ENCODE measurements at places on chromosomes 2 and 18.

GRCh38 chr18:48860269-48861180 lies 90.2 kb downstream of the SMAD7 start:
- peak; percentile 11 for DNase-seq

GRCh38 chr18:12645751-12646203 lies 12.1 kb downstream of the SPIRE1 start:
- DNase-seq = no peak

DNA sequence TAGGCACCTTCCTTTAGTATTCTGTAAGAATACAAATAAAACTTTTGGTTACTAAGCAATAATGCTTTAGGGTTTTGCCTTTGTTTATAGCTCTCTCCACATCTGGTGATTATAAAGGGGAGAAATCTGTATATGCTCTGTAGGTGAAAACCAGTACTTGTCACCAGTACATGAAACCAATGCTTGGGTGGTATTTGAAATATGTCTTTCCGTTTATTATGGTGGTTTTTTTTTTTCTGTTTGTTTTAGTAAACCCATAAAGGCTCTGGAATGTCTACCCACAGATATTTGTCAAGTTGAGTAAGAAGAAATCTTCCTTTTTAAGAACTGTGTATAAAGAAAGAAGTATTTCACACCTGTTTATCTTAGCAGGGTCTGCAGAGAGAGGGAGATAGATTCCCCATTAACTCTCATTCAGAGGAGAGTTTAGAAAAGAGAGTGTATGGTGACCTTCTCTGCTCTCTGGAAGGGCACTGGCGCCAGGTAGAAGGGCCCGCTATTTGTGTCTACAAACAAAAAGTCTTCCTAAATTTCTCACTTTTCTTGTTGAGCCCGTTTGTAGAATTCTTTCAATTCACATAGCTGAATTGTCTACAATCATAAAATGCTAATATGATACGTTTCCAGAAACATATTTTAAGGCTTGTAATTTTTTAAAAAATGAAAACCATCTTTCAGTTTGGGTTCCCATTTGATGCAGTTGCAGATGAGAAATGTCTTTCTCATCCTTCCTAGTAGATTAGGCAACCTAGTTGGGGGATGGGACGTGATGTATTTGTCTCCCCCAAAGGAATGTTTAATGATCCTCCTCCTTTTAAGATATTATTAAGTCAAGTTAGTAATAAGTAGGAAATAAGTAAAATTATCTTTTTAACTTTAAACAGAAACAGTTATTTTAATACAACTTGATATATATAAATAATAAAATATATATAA lies 33.9 kb downstream of the MAP3K20 start:
- no peak for DNase-seq

- no peak for DNase-seq
Observed at GRCh38 chr2:235950473-235950809, 217.7 kb downstream of the GBX2 start.

DNA sequence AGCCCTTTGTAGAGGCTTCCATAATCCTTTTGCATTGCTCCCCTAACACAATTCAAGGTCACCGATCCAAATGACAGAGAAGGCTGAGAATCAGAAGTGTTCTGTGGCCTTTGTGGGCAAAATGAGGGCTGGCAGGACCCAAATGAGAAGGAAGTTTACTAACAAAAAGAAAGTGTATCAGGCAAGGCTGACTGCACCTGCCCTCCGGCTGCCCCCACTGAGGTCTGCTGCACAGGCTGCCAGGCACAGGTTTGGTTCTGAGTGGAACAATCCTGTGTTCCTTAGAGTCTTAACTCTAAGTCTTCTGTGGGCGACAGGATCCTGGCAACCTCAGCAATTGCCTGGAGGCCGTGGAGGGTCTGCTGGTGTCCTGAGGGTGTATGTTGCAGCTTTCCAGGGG lies 568.5 kb downstream of the CMPK2 start:
- DNase-seq = no peak

DNA sequence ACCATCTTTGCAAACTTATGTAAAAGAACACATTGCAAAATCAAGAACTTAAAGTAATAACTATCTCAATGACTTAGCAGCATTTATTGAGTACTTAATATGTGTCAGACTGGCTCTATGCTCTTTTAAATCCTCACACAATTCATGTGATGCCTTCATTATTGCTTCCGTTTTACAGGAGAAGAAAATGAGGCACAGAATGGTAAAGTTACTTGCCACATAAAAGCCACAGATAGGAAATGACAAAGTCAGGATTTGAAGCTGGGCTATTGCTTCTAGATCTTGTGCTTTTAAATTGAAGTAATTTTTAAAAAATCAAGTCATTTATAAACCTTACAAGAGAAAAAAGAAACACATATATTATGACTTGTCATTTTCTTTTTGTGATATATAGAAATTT lies 174.2 kb downstream of the WDR7 start:
- no peak for DNase-seq

GRCh38 chr2:134305109-134305491 lies 51.2 kb downstream of the MGAT5 start:
- DNase-seq = no peak

- no peak for DNase-seq
Observed at GRCh38 chr2:55914786-55915185, 8.8 kb downstream of the EFEMP1 start.

- DNase-seq = no peak
Observed at GRCh38 chr2:2901384-2902345, 476.0 kb downstream of the EIPR1 start.

DNA sequence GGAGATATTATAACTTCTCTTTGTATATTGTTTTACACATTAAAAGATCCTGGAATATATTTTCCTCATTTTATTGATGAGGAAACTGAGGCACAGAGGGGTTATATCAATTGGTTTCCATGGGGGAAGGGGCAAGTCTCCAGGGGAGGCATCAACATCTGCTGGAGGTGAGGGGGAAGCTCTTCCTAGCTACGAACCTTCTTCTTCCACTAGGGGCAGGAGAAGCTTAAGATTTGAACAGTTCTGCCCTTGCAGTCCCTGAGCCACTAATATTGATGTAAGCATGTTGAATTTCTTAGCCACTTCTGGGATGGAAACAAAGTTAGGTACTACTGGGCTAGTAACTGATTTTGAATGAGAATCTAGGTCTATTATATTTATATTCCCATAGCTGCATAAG lies 140.1 kb upstream of the AQP4 start:
- no peak for DNase-seq

GRCh38 chr2:53600815-53601214 lies 166.8 kb upstream of the CHAC2 start:
- no peak for DNase-seq

DNA sequence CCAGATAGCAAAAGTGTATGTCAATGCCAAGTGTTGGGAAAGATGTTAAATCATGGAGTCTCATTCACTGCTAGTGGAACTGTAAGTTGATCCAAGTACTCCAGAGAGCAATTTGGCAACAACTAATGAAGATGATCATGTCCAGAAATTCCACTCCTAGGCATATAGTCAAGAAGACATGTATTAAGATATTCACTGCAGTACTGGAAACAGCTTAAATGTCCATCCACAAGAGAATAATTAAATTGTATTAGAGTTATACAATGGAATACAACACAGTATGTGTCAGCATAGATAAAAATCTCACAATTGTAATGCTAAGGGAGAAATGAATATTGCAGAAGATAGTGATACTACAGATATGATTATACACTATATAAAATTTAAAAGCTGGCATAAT lies 15.2 kb upstream of the LBH start:
- DNase-seq = no peak

GRCh38 chr2:108918941-108919341 lies 70.1 kb downstream of the EDAR start:
- DNase-seq = no peak

DNA sequence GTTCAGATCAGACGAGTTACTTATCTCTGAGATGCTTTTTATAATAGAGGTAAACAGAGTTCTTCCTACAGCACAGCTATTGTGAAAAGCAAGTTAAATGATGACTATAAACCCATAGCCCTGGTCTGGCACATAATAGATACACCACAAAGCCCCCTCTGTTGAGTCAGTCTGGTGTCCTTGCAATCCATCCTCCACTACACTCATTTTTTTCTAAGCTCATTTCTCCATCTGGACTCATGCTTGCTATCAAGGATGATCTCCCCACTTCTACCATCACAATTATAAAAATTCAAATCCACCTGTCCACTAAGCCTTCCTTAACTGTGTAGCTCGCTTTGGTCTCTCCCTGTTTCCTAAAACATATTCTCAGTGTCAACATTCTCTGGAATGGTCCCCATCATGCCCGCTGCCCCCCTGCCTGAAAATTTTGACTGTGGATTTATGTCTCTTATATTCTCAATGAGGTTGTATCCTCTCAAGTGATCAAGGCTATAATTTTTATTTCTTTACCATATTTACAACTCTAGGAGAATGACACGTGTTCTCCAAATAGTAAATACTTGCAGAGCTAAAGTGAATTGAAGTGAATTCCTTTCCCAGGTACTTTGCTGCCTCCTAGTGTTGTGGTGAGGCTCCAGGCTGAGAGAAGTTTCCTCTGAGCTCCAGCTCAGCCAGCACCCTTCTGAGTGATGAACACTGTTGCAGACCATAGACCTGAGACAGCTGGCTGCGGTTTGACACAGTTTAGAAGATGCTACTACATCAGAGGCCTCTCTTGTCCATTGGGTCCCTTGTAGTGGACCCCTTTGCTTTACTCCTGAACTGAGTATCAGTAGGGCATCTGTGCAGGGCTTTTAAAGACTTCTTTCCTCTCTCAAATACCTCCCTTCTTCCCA lies 108.7 kb downstream of the DPP10 start:
- peak; percentile 86 for DNase-seq

DNA sequence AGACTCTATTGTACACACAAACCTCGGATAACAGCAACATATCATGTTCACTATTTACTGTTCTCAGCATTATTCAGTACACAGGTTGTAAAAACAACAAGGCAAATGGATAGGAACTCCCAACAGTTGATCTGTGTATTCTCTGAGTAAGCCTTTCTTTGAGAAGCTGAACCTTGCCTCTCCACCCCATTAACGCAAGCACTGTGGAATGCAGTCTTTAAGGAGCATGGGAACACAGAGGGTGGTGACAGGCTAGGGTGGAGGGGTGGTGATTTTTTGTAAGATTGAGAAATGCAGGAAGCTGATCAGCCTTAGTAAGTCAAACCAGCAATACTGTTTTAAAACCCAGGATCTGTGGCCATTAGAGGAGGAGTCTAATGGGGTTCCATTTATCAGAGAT lies 19.6 kb upstream of the SERPINB11 start:
- DNase-seq = no peak

DNA sequence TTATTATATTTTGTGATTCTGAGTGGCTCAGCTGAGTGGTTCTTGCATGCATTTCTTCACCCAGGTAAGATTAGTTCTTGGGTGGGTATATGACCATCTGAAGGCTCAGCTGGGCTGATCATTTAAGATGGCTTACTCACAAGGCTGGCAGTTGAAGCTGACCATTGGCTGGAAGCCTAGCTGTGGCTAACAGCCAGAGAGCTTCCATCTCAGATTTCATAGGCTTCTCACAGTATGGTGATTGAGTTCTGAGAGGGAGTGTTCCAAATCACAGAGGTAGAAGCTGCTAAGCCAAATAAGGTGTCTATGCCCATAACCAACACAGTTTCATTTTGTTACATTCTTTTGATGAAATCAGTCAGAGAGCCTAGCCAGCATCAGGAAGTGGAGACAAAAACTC lies 117.4 kb upstream of the RPRM start:
- DNase-seq = no peak

DNA sequence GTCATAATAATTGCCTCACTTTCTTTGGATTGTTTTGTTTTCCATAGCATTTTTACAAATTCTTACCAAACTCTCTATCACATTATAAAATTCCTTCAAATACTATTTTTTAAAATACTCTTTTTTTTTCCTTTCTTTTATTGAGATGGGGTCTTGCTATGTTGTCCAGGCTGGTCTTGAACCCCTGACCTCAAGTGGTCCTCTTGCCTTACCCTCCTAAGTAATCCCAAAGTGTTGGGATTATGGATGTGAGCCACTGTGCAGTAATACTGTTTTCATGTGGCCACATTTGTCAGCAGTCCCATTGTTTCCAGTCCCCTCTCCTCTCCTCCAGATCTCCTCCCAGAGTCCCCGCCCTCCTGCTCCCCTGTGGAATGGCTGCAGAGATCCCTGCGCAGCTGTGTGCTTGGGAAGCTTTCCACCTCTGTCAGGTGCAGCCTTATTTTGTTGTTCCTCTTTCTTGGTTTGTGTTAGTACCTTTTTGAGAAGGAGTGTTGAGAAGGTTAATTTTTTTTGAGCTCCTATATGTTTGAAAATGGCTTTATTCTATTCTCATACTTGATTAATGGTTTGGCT lies 227.3 kb downstream of the LOXHD1 start:
- no peak for DNase-seq

- no peak for DNase-seq
Observed at GRCh38 chr18:54983041-54983686, 23.9 kb upstream of the CCDC68 start.

DNA sequence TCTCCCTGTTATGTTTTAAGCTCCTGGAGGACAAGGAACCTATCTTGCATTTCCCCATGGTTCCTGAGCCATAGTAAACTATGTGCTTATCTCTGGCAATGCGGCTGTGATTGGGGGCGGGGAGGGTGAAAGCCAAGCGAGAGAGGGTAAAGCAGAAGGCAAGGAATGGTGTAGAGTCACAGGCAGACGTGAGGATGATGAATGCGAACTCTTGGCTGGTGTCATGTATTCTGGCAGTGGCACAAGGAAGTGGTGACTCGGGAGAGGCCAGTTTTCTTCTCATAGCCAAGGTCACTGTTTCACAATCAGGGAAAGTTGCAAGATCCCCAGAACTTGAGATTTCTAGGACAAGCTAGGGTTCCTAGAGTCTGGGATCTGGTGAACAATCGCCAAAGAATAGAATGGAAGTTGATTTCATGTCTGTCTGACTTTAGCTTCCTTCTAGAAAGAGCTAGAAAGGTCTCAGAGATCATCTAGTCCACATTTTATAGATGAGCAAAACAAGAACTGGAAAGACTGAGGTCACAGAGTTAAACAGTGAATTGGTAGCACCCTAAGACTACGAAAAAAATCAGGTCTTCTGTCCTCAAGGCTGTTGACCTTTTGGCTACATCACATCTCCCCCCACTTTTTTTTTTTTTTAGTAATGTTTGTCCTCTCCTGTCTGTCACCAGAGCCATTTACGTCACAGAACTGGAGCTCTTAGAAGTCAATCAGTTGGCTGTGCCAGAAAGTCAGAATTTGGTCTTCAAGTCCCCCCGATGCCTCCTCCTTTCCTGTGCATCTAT lies 137.0 kb downstream of the BCL11A start:
- peak; percentile 56 for DNase-seq

- no peak for DNase-seq
Observed at GRCh38 chr18:27185025-27185763, at the start of gene CHST9. CHST9 (minus strand) TSS chr18:27185308; CDS start chr18:27142809, 42,499 bp downstream.

DNA sequence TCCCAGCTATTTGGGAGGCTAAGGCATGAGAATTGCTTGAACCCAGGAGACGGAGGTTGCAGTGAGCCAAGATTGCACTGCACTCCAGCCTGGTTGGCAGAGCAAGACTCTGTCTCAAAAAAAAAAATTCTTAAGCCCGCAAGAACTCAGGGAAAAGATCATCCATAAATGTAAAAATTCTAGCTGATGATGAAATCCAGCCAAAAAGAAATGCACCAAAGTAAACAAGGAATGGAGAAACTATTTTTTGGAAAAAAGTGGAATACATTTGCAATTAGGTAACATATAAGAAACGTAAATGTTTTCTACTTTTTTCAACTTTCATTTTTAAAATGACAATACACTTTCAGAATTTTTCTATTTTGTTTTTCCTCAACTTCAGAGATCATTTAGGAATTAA lies 61.3 kb downstream of the ASXL2 start:
- no peak for DNase-seq

- DNase-seq = no peak
Observed at GRCh38 chr18:25237571-25238267, 114.2 kb downstream of the ZNF521 start.

Measured in mucosa of descending colon (tissue), 3 donors.